ENCODE measurements at places on chromosomes 1 and 21.
A peak's percentile ranks its signal among the peaks of the same experiment; 100 is the strongest.

- DNase-seq: no peak
These were observed 104.8 kb downstream of the ATP5PO start for GRCh38 chr21:33810766-33811165.

GRCh38 chr1:31583995-31584868, 7.9 kb downstream of the TINAGL1 start:
- no peak for DNase-seq

DNA sequence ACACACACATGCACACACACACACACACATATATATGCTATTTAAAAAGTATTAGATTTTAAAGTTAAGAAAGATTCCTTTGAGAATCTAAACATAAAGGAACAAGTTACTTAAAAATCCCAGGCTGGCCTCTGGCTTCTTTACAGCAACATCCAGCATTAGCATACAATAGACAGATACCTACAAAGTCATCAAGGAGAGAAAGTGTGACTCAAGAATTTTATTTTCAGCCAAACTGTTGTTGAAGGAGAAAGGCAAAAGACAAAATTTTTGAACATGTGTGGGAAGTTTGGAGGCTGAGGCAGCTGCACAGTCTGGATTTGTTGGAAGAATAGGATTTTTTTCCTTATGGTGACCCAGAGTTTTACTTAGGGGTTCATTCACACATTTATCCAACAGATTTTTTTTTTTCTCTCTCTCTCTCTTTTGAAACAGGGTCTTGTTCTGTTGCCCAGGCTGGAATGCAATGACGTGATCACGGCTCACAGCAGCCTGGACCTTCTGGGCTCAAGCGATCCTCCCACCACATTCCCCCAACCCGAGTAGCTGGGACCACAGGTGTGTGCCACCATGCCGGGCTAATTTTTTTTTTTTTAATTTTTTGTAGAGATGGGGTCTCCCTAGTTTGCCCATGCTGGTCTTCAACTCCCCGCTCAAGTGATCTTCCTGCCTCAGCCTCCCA, 24.0 kb upstream of the SPOCD1 start:
- no peak for DNase-seq

DNA sequence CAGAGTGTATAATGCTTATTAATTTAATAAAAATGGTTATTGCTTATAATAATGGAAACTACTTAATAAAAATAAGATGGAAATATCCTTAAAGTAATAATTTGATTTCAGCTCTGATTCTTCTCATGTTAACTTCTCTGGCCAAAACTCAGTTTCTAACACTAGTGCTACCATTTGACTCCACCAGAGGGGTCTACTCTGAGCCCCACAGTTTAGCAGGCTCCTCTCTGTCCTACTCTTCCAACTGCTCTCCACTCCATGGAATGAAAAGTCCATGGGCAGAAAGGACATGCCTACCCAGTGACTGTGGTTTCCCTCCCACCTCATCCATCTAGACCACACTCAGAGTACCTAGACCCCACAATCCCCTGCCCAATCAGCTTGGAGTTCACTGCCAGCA, 489.1 kb upstream of the CAMK1G start:
- DNase-seq: no peak

GRCh38 chr1:67839826-67840225, 6.6 kb upstream of the GNG12 start:
- no peak for DNase-seq

DNA sequence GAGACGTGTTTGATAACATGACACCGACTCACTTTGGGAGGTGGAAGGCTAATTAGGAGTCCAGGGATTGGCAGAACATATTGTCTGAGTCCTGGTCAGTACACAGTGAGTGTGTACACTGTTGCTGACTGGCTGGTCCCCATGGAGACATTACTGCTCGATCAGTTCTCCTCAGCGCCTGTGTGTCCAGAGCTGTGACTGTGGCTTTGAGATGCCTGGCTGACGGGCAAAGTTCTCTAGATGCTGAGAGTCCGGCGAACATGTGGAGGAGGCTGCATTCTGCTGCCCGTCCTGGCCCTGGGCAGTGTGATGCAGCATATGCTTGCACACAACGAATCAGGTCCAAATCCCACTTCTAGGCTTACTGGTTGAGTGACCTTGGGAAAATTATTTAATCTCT, 280.1 kb upstream of the ST6GALNAC5 start:
- no peak for DNase-seq

- DNase-seq: no peak
These were observed 24.4 kb downstream of the MCOLN2 start for GRCh38 chr1:84972377-84972987.

DNA sequence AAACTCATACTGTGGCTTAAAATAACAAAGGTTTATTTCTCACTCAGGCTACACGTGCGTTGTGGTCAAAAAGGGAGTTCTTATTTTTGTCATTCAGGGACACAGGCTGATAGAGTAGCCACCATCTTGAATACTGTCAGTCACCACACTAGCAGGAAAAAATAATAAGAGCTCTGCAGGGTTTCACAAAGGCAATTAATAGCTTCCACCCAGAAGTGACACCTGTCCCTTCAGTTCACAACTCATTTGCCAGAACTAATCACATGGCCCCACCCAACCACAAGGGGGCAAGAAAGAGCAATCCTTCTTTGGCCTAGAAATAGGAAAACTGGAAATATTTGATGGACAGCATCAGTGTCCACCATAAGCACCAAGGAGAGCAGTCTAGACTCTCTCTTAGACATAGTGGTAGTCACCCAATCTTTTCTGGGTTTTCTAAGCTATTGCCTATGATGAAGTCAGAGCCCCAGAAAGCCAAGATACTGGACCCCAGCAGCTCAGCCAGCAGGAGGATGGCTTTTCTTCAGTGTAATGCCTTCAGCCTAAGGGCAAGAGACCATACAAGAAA, 8.2 kb downstream of the HAPLN2 start:
- peak; percentile 33 for DNase-seq

- DNase-seq: no peak
These were observed 93.0 kb upstream of the TENT5C start for GRCh38 chr1:117512728-117513321.

- no peak for DNase-seq
These were observed 10.8 kb downstream of the SLC25A33 start for GRCh38 chr1:9549955-9550546.

DNA sequence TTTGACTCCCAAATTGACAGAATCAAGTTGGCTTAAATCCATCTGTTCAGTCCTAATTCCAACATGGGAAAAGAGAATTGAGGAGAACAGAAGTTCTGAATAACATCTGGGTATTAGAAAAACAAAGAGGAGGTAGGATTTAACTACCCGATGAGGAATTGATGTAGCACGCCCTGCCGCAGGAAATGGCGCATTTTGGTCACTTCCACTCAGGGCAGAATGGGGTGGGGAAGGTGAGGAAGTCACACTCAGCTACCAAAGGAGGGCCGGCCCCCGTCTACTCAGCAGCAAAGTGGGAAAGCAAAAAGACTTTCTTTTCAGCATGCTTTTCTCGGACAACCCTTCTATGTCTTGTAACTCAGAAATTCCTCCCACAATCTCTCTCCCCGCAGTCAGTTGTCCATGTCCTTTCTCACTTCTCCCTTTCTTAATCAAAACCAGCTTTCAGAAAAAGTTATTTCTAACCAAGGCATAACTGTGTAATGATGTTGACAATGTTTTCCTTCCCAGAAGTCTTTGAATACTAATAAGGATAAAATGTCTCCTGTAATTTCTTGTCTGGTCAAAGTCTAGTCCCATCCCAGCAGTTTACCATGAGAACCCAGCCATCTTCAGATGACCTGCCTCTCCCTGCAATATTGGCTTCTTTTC, 60.5 kb upstream of the SIPA1L2 start:
- no peak for DNase-seq

GRCh38 chr1:19512545-19512944, 27.2 kb upstream of the CAPZB start:
- no peak for DNase-seq

- no peak for DNase-seq
These were observed 131.6 kb downstream of the AJAP1 start for GRCh38 chr1:4786055-4786454.

GRCh38 chr1:12467570-12468286, 150.3 kb downstream of the DHRS3 start:
- no peak for DNase-seq

DNA sequence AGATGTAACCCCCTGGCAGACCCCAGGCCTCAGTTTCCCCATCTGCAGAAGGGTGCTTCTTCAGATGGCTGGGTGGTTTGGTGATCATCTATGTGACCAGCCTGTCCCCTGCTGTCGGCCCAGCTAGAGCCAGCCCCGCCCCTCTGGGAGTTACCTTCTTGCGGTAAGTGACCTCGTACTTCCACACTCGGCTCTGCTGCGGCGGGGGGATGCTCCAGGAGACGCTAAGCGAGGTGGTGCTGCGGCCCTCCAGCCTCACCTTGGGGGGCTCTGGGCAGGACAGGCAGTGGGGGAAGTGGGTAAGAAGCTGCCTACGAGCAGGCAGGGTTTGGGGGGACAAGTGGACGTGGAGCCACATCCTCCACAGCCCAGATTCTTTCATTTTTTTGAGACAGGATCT, 20.4 kb downstream of the EPHA2 start:
- no peak for DNase-seq

DNA sequence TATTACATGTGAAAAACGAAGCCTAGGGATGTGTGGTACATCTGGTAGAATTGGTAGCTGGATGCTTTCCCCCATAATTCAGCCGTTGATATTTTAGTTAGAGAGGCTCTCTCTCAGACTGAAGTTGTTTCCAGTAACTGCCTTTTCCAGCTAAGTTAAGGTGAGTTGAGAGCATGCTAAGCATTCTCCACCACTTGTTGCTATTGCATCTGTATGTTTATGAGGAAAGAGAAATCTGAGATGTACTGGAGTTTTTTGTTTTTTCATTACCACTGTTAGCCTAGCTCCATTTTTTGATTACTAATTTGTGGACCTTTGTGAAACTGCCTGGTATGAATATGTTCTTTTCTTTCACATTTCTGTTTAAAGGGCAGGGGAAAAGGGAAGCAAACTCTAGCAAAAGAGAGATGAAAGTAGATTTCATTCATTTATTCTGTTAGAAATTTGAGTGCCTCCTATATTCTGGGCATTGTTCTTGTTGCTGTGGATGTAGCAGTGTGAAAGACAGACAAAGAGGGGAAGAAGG, 189.9 kb upstream of the CACYBP start:
- no peak for DNase-seq

DNA sequence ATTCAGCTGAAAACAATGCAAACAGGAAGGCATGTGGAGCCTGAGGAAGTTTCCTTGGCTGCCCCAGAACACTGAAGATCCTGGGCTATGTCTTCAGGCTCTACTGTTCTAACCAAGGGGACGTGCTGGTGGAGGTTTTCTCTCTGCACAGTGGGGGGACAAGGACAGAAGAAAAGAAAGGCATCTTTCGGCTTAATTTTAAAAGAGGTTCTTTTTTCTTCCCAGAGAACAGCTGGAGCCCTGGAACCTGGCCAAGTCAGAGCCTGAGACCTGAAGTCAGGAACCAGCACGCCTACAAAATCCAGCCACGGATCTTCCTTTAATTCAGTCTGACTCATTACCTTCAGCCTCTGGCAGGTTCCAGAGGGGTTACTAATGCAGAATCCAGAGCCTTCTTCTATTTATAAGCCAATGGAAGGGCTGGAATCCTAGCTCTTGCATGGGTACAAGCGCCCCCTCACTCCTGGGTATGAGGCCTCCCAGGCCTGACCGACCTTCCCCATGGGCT, 19.8 kb downstream of the CTNNBIP1 start:
- no peak for DNase-seq

- no peak for DNase-seq
These were observed 5.1 kb downstream of the KCNJ9 start for GRCh38 chr1:160086456-160086892.

DNA sequence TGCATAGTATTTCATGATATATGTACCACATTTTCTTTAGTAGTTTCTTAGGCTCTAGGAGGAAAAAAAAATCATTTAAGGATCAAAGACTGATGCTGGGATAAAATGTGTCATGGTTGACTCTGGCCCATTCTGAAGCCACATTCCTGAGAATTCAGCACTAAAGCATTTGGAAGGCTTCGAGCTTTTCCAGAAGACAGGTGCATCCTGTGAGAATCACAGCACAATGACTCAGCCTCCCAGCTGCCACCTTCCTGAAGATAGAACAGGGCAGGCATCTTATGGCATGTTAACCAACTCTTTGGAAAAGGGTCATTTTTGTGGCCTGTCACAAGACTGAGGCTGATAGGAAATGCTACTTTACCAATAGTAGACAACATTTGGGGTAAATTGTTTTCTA, 359.9 kb downstream of the PCP4 start:
- DNase-seq: no peak

DNA sequence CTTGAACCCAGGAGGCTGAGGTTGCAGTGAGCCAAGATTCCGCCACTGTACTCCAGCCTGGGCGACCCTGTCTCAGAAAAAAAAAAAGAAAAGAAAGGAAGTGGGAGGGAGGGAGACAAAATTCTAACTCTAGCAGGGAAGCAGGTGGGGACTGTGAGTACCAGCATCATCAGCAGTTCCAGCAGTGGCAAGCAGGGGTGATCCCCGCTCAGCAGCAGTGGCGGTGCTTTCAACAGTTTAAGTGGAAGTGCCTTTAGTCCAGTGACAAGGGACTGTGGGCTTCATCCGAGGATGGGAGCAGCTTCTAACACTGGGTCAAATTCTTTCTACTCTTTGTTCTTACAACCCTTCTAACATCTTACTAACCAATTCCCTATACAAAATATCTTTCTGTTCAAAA, 858.1 kb upstream of the ADAMTS5 start:
- DNase-seq: no peak

DNA sequence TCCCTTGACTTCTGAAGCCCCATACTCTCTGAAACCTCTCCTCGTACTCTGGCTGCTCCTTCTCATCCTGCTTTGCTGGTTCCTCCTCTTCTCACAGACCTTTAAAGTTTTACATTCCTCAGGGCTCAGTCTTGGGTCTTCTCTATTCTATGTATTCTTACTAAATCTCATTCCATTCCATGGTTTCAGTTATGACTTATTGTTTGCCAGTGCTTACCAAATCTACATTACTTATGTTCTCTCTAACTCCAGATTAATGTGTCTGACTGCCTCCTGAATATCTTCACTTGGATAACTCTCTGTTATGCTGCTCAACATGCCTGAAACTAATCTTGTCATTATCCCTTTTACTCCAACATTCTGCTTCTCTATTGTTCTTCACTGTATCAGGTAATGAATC, 5.4 kb upstream of the SLC35D1 start:
- DNase-seq: no peak

DNA sequence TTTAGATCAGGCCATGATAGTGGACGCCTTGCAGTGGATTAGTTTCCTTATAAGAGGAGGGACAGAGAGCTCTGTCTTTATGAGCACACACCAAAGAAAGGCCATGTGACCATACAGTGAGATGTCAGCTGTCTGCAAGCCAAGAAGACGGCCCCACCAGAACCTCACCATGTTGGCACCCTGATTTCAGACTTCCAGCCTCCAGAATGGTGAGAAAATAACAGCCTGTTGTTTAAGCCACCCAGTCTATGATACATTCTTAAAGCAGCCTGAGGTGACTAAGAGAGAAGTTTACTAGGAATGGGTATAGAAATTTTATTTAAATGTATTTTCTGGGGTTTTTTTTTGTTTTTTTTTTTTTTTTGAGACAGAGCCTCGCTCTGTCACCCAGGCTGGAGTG, 29.5 kb downstream of the L1TD1 start:
- DNase-seq: no peak

DNA sequence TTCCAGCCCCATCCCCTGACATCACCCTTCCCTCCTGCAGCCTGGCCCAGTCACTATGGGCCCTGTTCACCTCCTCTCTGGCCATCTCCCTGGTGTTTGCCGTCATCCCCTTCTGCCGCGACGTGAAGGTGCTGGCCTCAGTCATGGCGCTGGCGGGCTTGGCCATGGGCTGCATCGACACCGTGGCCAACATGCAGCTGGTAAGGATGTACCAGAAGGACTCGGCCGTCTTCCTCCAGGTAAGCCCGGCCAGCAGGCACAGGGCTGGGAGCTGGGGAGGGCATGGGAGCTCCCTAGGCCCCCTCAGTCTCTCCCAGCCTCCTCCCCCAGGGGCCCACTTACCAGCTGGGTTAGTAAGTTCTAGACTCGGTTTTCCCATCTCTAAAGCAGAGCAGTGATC, 52.1 kb downstream of the ELK4 start:
- no peak for DNase-seq

Measured in activated CD4-positive, alpha-beta T cell treated with anti-CD3 and anti-CD28 coated beads for 4 hours (primary cell).